Activated B cell treated with CpG ODN at 0.5 μM for 24 hours (primary cell): ENCODE measurements at places on chromosomes 16 and 17.

DNA sequence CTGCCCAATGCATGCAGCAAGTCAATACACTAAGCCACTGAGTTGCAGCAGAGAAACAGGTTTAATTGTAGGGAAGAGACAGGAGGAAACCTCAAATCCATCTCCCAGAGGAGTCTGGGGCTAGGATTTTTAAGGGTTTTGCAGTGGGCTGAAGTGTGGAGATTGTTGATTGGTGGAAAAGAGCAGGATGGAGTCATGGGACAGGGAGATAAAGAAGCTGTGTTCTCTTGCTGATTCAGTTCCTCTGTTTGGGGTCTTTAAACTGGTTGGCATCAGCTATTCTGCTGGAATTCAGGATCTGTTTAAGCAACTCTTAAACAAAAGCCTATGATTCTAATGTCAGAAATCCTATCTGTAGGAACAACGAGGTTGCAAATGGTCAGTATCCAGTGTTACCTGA is 180.8 kb upstream of the CACNG3 start:
- no peak for DNase-seq

DNA sequence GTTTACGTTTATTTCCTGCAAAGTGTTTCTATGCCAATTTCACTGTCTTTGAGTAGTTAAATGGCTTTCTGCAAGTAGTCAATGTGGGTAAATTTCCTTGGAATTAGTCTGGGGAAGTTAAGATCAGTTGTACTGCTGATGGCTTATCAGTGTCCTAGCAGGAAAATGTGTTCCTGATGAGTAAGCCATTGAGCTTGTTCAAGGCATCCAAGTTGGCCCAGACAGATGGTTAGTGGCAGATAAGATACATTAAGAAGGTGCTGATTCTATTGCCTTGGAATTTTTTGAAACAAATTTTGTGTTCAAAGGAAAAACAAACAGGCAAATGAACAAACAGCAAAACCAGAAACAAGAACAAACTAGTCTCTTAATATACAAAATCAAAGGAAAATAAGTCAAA is 258.4 kb downstream of the MAP2K6 start:
- no peak for DNase-seq

DNA sequence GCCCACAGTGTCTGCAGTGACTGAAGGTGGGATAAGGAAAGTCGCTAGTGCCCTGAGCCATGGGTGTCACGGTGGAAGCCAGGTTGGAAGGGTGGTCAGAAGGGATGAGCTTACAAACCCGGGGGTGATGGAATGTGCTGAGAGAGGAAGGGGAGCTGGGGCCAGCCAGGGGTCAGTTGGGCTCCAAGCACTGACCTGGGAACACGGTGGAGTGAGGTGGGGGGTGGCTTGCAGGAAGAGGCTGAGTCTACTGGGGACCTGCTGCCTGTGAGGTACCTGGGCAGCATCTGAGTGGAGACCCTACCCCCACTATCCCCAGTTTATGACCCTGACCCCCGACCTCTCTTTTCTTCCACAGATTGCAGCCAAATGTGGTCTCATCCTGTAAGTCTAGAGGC is 3.1 kb downstream of the TMEM92 start:
- DNase-seq = no peak

DNA sequence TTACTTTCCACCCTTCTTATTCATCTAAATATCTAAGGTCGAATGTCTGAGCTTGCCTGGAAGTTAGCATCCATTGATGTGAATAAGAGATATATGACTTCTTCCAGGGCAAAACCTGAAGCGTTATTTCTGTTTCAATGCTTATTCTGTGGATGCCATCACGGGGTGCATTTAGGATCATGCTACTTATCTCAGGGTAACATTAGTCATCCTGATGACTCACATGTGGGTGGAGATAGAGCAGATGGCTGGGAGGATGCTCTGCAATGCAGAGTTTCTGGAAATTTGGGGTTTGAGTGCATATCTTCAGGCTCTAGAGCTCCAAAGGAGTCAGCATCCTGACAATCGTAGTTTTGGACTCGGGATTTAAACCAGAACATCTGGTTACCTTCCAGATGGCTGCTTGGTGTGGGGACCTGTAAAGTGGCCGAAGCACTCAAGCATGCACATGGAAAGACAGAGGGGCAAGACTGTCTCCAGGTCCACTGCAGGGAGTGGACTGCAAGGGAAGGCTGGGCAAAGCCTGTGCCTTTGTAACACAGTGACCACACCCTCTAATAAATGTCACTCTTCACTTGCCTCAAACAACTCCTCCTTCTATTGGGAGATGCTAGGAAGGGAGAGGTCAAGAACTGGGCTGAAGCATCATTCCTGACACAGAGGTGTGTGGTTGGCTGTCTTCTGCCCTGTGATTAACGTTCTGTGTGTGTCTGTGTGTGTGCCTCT is 175.2 kb upstream of the SALL1 start:
- DNase-seq = no peak

DNA sequence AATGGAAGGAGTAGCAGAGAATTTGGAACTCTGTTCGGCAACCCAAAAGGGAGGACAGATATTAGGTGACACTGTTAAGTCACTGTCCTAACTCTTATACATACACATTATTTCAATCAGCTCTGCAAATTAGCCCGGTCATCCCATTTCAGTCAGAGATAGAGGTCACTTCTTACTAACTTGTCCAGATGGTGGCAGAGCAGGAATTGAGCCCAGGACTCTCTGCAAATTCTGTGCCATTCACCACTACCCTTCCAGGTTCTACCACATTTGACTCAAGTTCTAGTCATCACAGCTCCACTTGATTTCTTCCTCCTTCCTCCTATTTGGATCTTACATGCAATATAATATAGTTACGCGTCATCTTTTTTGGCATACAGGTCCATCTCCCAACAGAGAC is 35.9 kb upstream of the NUDT7 start:
- DNase-seq = no peak

DNA sequence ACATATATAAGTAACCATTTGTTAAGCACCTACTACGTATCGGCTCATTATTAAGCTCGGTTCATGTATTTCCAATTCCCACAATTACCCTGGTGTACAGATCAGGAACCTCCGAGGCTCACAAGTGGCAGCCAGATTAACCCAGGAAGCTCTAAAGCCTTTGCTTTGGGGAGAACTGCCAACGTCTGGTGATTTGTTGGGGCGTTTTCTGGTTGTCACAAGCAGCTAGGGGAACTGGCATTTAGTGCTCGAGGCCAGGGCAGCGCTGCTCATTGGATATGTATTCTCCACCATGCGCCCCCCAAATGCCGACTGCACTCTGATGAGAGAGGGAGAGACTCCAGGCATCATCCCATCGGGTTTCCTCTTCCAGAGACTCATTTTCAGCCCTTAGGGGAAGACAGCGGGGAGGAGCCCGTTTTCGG is 541 bp downstream of the ZNF18 start:
- DNase-seq = no peak

- no peak for DNase-seq
These were observed 19.6 kb downstream of the TMC6 start for GRCh38 chr17:78108726-78109488.

DNA sequence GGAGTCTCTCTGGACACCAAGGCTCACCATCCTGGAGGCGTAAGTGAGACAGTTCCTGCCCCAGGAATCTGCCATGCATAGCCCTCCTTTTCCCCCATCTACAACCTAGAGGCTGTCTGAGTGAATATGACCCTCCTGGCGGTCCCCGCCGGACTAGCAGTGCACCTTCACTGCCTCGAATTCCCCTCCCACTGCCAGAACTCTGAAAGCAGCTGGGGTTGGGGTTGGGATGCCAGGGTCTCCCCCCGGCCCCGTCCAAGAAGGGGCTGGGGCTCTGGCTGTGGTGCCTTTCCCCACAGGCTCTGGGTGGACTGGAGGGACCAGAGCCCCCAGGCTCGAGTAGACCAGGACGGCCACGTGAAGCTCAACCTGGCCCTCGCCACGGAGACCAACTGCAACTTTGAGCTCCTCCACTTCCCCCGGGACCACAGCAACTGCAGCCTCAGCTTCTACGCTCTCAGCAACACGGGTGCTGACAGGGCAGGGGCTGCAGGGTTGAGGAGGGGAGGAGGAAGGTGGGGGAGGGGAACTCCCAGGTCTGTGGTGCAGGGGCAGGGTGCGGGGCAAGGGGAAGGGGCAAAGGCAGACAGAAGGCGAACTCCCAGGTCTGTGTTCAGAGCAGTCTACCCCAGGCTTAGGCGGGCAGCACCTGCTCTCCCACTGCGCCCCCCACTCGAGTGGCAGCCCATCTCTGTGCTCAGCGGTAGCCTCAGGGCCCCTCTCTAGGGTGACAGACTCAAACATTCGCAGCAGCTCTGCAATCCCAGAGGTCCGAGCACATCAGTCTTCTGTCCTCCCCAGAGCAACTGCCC is 1.2 kb downstream of the ZACN start:
- no peak for DNase-seq

- no peak for DNase-seq
These were observed 30.6 kb upstream of the CLEC3A start for GRCh38 chr16:77991701-77992100.

DNA sequence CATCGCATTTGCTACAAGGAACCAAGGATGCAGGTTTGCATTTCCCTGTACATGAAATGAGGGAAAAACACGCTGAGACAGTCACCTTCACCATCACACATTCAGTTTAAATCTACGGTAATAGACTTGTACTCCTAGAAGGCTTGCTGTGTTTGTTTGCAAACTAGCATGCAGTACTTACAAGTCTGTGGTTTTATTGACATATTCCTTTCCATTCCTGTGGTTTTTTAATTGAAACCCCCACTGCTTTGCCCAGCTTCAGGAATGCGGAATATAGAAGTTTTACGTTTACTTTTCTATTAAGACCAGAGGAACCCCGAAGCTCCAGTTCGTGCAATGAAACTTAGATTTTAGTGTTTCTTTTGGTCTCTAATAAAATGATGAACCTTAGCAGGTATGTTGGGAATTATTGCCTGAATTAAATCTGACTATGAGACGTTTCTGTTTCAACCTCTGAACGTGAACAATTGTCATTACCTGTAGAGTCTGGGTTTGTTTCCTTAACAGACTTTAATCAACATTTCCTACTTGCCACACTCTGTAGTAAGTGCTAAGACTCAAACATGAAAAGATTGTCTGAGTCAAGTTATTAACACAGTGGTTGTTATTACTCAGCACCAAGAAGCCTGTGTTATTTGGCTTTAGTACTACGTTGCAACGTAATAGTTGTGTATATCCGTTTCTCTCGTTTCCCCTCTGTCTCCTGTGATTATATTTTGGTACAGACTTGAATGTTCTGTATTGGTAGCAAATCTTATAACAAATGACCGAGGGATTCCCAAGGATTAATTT is 793.3 kb upstream of the GOT2 start:
- no peak for DNase-seq

DNA sequence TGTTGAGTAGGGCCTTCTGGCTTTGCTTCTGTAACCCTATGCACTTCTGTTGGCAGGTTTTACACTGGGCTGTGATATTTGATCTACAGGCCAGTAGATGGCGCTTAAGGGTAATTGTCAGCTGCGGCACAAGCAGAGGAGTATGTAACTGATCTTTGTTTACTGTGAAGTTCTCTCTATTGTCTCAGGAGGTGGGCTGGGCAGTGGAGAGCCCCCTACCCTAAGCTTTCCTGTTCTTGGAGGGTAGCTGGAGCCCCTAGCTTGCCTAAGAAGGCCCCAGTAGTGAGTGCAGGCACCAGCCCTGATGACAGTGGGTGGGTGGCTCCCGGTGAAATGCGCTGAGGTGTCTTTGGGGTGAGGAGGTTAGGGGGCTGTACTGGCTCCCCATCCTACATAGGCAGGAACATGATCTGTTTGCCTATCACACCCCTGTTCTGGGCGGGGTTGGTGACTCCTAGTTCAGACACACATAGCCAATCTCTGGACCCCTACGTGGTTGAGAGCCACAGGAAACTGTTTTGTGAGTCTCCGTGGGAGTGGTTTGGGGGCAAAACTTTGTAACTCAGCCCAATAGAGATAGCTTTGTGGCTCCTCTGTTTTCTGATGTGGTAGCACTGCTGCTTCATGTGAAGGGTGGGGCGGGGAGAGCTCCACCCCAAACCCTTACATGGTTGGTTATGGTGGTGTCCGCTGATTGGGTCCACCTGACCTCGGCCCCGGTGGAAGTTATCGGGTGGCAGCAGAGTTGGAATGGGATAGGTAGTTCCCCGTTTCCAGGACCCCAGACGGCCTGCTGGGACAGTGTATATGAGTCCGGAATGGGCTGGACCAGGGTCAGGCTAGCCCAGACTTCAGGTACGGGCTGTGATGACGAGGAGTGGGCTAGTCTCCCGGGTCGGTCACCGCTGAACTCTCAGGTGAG is 60.4 kb downstream of the SLFN11 start:
- peak; percentile 53 for DNase-seq

DNA sequence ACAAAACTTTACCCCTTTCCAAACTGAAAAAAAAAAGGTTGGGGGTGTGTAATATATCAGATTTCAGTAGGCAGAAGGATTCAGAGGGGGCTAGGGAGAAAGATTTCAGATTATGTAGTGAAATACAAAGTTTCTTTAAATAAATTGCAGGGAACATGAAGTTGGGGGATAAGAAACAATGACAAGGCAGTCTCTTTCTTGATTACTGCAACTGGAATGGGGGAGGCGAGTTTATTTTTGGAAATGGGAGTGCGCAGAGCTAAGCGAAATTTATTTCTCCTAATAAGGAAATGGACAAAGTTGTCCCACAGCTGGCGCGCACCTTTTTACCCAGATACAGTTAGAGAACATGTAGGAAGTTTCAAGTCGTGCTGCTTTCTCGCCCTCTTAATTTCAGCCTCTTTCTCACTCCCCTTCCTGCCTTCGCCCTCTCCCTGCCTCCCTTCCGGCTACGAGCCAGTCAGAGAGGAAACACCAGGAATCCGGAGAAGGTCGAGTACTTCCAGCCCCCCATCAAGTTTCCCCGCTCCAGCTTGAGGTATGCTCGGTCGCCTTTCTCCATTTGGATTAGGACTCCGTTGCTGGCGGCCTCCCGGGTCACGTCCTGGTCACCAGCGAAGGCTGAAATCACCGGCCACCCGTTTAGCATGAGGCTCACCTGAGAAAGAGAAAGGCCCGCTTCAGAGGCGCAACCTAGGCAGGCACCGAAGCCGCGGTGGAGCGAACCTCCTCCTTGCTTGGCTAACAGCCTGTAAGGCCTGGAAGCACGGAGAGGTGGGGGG is 2.5 kb downstream of the CBLN1 start:
- DNase-seq = no peak

GRCh38 chr16:81681311-81681710 is 97.8 kb upstream of the PLCG2 start:
- no peak for DNase-seq

GRCh38 chr17:34909040-34909439 is 52.2 kb downstream of the CCT6B start:
- no peak for DNase-seq

DNA sequence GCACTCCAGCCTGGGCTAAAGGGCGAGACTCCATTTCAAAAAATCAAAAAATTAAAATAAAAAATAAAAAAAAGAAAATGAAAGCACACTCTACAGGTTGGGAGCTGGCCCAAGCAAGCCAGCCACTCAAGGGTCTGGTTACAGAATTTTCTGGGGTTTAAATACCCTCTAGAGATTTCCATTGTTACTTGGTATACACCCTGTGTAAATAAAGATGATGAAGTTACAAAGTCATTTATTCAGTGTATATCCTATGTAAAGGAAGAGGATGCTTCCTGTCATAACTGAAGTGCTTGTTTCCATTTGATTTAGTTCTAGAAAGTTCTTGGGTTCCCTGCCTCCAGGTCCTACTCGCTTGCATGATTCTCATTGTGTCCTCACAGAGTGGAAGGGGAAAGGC is 79.9 kb upstream of the C17orf78 start:
- no peak for DNase-seq
